Uterine smooth muscle cell (primary cell): ENCODE measurements at places on chromosomes 1 and 21. TPM values are rescaled to one million over a fixed set of nuclear protein-coding genes. Genes with fewer than 3 reads are reported as not detected.

ETV3 gene
- total RNA-seq: 14.7 and 15.5 TPM in 2 replicates

KLHDC8A gene
- not detected in 2 replicates for total RNA-seq

LYPD8 gene
- total RNA-seq: not detected in 2 replicates

SERTAD4 gene
- 0.33 and 1.4 TPM in 2 replicates for total RNA-seq

GORAB gene
- total RNA-seq: 19.7 and 23.7 TPM in 2 replicates

SLC45A1 gene
- 1.00 and 1.5 TPM in 2 replicates for total RNA-seq

BSDC1 gene
- total RNA-seq: 59.7 and 59.9 TPM in 2 replicates

KMO gene
- total RNA-seq: under 0.01 TPM in 1 of 2 replicates, not detected in the other

ABCG1 gene
- 0.44 and 0.50 TPM in 2 replicates for total RNA-seq

SFN gene
- total RNA-seq: 0.12 and 0.33 TPM in 2 replicates

NAV1 gene
- 10.7 and 13.3 TPM in 2 replicates for total RNA-seq

LRRC7 gene
- not detected in 2 replicates for total RNA-seq

OR2L5 gene
- total RNA-seq: under 0.01 and 0.12 TPM in 2 replicates

IFI44L gene
- 2.7 and 4.5 TPM in 2 replicates for total RNA-seq

CLDN17 gene
- not detected in 2 replicates for total RNA-seq

BEST4 gene
- total RNA-seq: 0.11 TPM in 1 of 2 replicates, not detected in the other
